GM23338 (cell line): ENCODE measurements at places on chromosomes 3 and 15. TPM values are rescaled to one million over a fixed set of nuclear protein-coding genes. Genes with fewer than 3 reads are reported as not detected.

Gene ACP3
- total RNA-seq = 3.5 and 5.4 TPM in 2 replicates

Gene P2RY12
- total RNA-seq = not detected in 2 replicates

GRCh38 chr3:123768480-123769355 lies 115.4 kb downstream of the MYLK start:
- H3K4me3 ChIP-seq = no peak overlapping the region
- DNase-seq = no peak
- H3K27me3 ChIP-seq = no peaks in the 10 kb centered on the region

DNA sequence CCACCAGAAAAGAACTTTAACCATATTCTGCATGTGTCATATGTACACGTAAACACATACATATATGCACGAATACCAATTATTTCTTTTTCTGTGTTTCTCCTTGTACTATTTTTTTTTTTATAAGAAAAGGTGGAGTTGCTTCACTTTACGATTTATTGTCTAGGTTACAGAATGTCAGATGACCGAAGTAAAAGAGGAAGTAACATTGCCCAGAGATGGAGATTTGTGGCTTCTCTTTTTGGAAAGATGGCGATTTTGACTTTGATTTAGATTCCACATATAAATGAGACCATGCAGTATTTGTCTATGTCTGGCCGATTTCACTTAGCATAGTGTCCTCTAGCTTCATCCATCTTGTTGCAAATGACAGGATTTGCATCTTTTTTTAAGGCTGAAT lies 293.1 kb downstream of the SV2B start:
- H3K4me1 ChIP-seq = no peaks in the 10 kb centered on the region
- DNase-seq = no peak
- no peaks in the 10 kb centered on the region; the same call in 1 of the 2 replicates for H3K36me3 ChIP-seq
- no peaks in the 10 kb centered on the region for H3K27me3 ChIP-seq
- H3K4me3 ChIP-seq = no peak overlapping the region

DNA sequence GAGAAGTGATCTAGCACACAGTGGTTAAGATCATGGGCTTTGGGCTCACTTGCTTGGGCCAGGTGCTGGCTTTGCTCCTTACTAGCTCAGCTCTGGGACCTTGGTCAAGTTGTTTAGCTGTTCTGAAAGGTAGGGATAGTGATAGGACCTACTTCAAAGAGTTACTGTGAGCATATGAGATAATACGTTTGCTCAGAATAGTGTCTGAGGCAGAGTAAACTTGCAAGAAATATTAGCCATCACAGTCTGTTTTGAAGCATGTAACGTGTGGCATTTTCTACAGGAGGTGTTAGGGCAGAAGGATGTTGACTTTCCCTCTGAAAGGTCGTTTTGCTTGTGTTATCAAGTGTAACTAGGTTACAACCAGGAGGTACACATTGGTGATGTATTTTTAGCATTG lies 34.5 kb upstream of the NFKBIZ start:
- no peaks in the 10 kb centered on the region for H3K36me3 ChIP-seq
- H3K27ac ChIP-seq = no peak overlapping the region
- no peak overlapping the region for H3K4me3 ChIP-seq
- H3K27me3 ChIP-seq = no peaks in the 10 kb centered on the region
- H3K4me1 ChIP-seq = no peaks in the 10 kb centered on the region

- no peak overlapping the region for H3K4me3 ChIP-seq
- no peak for DNase-seq
- no peak overlapping the region for H3K27ac ChIP-seq
- H3K27me3 ChIP-seq = no peaks in the 10 kb centered on the region
- no peaks in the 10 kb centered on the region for H3K4me1 ChIP-seq
These were observed 161.1 kb upstream of the STT3B start for GRCh38 chr3:31371484-31372177.
